LNCaP clone FGC (cell line): ENCODE measurements at places on chromosomes 4 and X.

- no peak for DNase-seq
These were observed 57.6 kb downstream of the RWDD4 start for GRCh38 chr4:183601381-183601780.

DNA sequence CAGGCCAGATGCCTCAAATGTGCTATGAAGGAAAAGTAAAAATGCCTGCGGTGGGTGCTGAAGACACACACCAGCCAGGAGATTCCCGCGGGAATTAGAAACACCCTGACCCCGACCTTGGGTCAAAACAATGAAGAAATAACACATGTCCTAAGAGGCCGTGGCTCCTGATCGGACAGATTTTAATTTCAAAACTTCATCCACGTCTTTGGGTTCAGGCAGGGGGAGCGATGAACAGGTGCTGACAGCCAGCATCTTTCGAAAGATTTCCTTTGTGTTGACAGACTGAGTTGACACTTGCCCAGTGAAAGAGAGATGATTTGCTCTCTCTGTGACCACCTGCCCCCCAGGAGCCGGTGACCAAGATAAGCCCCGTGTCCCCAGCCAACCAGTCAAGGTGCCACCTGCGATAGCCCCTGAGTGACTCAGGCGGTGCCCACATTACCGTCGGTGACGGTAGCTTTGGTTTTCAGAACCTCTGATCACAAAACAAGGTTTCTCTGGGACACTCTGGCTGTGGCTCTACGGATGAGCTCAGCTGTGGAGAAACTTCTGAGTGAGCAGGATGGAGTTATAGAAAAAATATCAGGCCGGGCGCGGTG lies 11.0 kb upstream of the IL3RA start:
- DNase-seq: no peak

- DNase-seq: no peak
These were observed 87.2 kb upstream of the MCF2 start for GRCh38 chrX:139795196-139795595.

DNA sequence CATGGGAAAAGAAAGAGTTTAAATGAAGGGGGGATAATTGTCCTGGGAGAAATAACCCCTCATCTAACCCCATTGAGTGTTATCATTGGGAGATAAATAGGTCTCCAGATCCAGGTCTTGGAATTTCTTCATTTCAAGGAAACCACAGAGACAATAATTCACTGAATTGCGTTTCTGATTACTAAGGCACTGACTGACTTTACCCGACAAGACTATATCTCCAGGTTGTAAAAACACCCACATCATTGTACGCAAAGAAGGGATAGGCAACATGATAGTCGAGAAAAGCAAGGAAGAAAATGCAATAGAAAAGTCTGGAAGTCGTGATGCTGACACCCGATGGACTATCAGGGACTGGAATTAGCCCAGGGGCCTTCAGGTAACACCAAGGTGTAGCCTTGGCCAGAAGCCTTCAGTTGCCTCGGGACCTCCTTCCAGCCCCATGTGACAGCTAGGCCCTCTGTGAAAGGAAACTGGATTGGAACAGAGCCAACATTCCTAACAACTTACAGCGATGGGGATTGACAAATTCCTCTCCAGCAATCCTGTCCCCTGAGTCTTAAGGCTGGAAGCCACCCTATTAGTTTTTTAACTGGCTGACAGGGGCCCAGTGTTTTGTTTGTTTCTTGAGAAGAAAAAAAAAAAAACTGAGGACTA lies 46.5 kb upstream of the RAB9B start:
- no peak for DNase-seq

- DNase-seq: no peak
These were observed at the start of gene DCAF12L2 for GRCh38 chrX:126165721-126166461. TSS of gene DCAF12L2 (minus strand) at chrX:126166289. CDS start at chrX:126165924, 365 bp downstream.

DNA sequence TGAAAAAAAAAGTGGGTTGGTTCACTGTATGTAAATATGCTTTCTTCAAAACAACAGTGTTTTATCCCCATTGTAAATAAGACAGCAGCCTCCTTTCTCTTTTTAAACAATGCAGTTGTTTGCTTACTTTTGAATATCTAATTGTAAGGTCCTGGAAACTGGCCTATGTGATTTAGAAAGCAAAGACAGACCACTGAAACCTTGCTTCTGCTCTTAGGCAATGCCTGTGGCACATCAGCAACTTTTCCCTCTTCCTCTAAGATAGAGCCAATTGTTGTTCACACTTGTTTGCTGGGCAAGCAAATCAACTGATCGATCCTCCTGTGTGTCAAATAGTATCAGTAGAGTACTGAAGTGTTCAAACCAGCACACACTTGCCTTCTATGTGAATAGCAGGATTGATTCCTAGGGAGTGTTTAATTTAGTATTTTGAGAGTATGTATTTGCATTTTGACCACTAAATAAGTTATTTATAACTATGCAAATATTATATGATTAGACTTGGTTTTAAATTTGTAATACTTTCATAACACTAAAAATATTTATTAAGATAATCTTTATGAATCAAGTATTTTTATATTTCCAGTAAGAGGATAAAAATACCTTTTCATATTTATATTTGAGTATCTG lies 55.4 kb upstream of the GRPR start:
- no peak for DNase-seq

GRCh38 chrX:1062351-1062750 lies 150.1 kb downstream of the CRLF2 start:
- DNase-seq: no peak

- no peak for DNase-seq
These were observed 53.2 kb downstream of the HADH start for GRCh38 chr4:108042927-108043326.

DNA sequence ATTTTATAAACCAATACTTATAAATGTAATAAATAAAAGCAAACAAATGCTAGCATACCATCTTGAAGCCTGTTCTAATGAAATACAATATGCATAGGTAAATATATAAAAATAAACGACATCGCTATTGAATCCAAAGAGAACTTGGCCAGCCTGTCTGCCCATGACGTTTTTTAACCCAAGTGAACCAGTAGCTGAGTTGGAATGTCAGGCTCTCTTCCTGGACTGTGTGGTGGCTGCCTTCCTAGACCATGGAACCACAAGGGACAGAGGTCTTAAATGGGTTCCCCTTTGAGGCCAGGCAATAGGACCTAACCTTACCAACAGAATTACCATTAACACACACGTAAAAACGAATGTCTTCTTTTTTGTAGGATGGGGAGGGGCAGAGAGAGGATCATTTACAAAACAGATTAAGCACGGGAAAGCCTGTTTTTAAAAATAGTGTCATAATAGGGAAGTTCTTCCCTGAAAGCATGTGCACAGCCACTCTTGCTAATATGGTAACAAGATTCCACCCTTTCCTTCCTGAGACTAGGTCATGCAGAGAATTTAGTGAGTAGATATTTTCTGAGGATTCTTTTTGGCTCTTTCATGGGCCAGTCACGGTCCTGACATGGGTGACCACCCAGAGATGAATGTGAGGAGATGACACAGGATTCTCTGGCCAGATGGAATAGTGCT lies 69.4 kb upstream of the ACSL1 start:
- peak; percentile 75 for DNase-seq

DNA sequence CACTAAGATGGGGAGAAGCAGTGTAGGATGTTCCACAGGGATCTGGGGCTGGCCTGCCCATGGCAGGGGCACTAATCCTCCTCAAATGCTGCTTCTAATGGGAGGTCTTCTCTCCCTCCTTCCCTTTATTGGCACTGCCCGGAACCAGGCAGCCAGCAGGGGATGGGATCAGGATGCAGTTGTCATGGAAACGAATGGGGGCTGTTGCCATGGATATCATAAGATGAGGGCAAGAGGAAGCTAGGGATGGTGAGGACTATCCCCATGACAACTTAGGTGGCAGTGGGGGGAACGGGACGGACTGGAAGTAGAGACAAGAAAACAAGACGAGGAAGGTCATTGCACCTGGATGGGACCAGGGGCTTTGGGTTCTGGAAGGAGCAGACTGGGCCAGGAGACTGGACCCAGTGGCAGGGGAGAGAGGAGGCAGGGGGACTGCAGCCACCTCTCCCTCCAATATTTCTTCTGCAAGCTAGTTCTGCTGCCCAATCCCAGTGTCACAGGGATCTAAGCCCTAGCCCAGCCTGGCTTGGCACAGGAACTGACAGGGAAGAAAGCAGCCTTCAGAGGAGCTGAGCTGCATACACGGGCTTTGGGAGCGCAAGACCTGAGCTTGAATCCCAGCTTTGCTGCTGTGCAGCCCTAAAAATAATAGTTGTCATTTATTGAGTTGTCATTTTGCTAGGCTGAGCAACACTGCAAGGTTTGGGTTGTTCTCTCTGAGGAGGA lies 19.0 kb downstream of the IQSEC2 start:
- no peak for DNase-seq

GRCh38 chr4:87405211-87405820 lies 14.3 kb upstream of the HSD17B11 start:
- no peak for DNase-seq

- DNase-seq: no peak
These were observed 46.5 kb downstream of the HADH start for GRCh38 chr4:108036213-108036612.

- DNase-seq: no peak
These were observed 20.6 kb downstream of the ZDHHC9 start for GRCh38 chrX:129823115-129823514.

GRCh38 chr4:14984448-14984847 lies 17.8 kb upstream of the CPEB2 start:
- no peak for DNase-seq

- DNase-seq: no peak
These were observed 41.5 kb downstream of the CLCN4 start for GRCh38 chrX:10198254-10198653.

- DNase-seq: no peak
These were observed 59.9 kb downstream of the PROM1 start for GRCh38 chr4:16023776-16024408.
